Left hindlimb (tissue), 1 donor: ENCODE measurements at places on chromosomes 5 and 9.

- DNase-seq, result no peak
Measured at GRCh38 chr9:114472765-114473446, 32.4 kb downstream of the WHRN start.

DNA sequence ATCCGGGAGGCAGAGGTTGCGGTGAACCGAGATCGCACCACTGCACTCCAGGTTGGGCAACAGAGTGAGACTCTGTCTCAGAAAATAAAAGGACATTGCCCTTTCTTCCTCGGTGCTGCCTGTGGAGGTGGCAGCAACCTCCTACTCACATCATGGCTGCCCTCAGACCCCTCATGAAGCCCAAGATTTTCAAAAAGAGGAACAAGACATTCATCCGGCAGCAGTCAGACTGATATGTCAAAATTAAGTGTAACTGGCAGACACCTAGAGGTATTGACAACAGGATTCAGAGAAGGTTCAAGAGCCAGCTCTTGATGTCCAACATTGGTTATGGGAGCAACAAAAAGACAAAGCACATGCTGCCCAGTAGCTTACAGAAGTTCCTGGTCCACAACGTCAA is 12.6 kb upstream of the PAX5 start:
- DNase-seq, result no peak

GRCh38 chr5:142670804-142671203 is 15.1 kb downstream of the FGF1 start:
- DNase-seq, result peak; percentile 42

GRCh38 chr9:123401879-123402513 is 46.0 kb downstream of the CRB2 start:
- no peak for DNase-seq

DNA sequence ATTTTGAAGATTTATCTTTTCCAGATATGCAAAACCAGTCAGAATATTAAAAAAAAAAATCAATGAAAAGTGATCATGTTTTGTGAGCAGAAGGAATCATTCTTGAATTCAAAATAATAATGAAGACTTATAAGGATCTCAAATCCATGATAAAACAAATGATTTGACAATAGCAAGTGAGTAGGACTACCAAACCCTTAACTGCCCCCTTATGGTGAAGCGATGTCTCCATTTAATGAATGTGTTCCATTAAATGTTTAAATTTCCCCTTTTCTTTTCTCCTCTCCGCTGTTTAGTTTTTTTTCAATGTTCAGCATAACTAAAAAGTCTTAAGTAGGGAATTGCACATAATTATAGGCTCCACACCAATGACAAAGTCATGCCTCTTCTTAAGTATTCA is 12.2 kb upstream of the MARCHF3 start:
- DNase-seq, result no peak

GRCh38 chr9:114580609-114581193 is 6.9 kb upstream of the ATP6V1G1 start:
- no peak for DNase-seq
